ENCODE measurements at places on chromosomes 2 and 18.

DNA sequence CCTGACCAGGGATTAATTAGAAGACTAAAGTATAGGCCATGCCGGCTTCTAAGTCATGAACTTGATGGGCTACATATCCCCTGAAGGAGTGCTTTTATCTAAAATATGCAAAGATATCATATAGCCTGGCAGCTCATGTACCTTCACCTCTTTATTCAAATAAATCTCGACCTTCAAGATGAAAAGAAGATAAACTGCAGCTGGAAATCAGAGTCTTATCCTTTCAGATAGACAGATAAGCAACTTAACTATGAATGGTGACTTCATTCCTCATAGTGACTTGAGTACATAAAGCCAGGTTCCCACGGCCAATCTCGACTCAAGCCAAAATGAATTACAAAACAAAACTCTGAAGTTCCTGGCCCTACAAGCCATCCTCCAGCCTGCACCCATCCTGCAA lies 165.3 kb upstream of the KLHL29 start:
- DNase-seq: no peak

DNA sequence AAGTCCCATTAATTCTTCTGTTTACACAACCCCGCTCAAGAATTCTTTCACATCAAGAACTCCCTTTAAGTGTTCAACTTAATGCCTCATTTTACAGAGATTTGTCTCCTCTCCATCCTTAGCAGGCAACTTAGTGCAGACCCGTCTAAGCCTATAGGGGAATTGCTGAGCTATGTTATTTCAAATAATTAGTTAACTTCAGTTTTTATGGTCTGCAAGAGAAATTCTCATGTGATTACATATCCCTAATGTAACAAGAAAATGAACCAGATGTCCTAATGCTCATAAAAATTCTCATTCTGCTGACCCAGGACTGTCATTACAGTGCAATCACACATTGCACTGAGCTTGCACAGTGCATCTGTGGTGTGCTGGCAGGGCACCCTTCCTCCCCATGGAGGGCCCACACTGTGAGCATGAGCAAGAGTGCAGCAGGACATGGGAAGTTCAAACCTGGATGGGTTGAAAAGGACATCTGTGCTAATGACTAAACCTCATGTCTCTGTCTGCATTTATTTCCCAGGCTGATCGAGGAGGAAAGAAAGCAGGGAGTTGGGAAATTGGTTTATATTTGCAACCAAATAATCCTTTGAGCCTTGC lies 97.1 kb downstream of the COL5A2 start:
- DNase-seq: no peak

DNA sequence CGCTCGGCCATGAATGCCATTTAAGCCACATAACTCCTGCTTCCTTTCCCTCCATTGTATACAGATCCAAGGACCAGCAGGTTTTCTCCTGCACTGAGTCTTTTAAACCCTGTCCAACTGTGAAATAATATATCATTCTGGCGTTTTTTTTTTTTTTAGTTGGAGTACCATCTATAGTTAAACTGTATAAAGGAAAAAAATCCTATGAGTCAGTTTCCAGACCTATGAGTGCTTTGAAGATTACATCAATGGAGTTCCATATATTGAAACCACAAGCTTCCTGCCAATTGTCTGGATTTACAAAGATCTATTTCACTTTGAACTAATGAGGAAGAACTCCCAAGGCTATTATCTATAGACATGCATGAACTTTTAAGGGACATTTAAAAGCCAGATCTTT lies 2.4 kb upstream of the MALT1 start:
- DNase-seq: no peak

- no peak for DNase-seq
These were observed 30.0 kb upstream of the RAB1A start for GRCh38 chr2:65159906-65160305.

- DNase-seq: no peak
These were observed 47.7 kb upstream of the YWHAQ start for GRCh38 chr2:9678544-9678943.

- peak; percentile 83 for DNase-seq
These were observed 31.1 kb downstream of the NAB1 start for GRCh38 chr2:190679813-190680591.

DNA sequence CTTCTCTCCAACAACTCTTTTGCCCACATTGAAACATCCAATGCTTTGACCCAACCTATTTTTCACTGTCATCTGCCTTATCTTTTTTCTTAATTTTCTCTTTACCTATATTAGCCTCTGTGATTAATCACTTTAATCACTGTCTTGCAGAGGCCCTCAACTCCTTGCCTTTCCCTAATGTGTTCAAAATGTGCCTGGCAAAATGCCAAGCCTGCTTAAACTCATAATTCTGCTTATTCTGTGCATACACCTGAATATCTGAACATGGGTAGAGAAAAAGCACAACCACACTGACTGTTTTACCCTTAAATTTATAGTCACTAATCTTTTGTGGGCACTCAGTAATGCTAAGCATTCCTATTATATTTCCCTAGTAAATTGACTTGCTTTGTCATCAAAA lies 63.0 kb upstream of the GALNT13 start:
- DNase-seq: no peak

DNA sequence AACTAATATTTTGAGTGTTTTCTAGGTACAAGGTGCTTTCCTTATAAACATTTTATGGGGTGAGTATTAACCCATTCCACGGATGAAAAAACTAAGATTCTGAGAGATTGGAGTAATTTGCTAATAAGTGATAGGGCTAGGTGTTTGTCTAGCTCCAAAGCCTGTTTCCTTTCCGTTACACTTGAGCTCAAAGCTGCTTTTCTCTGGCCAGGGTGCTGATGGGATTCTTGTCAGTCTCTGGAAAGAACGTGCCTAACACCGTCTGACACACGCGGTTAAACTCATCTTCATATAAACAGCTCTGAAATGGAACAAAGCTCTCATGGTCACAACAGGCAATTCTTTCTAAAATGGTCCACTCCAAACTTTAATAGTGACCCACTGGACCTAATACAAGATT lies 2.0 kb upstream of the ANKRD29 start:
- DNase-seq: no peak

DNA sequence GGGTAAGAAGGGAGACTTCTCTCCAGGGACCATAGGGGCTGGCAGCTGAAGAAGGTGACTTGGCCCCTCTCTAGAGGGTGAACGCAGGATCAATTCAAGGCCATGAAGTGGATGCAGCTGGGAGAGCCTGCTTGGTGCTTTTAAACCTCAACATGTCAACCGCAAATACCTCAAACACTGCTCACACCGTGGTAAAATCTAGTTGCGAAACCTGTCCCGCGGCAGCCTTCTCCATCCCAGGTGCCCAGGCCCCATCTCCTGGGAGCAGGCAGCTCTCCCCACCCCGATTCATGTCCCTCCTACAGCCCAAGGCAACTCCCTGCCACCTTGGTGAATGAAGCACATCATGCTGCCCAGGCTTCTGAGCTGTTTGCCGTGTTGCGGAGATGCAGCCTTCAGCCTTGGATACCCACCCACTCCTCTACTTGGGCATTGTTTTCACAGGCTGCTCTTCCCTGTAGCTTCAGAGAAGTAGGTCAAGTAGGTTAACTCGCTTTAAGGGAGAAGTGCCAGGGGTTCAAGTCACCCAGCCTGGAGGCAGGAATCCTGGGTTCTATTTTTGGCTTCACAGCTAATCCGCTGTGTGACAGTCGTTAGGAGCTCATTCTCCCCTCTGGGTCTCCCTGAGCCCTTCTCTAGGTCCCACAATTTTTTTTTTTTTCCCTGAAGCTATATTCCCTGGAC lies 6.2 kb upstream of the EFR3B start:
- DNase-seq: no peak

GRCh38 chr2:71618327-71619113 lies 165.2 kb downstream of the DYSF start:
- DNase-seq: no peak

DNA sequence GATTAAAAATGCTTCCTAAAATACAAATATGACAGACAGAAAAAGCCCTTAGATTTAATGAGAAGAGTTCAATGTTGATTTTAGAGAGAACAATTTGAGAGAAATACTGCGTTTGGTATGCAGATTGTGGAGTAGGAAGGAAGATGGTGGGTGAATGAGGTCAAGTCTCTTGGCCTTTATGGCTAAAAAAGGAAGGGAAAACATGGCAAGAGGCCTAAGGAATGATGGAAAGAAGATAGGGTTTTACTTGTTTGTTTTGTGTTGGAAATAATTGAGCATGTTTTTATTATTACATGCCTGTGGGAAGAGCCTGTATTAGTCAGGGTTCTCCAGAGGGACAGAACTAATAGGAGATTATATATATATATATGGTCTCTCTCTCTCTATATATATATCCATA lies 318.1 kb downstream of the TRIB2 start:
- DNase-seq: no peak

DNA sequence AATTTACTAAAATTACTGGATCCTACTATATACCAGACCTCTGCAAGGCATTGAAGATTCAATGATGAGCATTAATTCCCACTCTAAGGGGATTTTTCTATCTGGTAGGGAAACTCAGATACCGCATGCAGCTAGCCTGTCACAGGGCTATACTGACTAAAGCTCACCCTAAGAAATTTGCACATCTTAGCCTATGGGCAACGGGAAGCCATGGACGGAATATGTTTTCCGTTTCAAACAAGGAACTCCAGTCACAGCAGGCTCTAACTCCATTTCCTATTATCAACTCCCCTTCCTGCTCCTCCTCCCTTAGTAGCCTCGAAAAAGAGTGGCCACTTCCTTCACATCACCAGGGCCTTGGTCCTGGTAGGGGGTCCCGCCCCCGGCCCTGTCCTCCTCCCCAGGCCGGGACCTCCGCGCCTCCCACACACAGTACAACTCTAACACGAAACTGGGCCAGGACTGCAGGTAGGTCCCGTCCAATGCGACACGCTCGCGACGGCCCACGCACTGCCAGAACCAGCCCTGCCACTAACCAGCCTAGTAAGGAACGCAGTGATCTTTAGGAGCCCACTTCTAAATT lies 659 bp upstream of the COX5B start:
- DNase-seq: no peak

- DNase-seq: no peak
These were observed 161.5 kb downstream of the PTGR3 start for GRCh38 chr18:75047240-75047961.

DNA sequence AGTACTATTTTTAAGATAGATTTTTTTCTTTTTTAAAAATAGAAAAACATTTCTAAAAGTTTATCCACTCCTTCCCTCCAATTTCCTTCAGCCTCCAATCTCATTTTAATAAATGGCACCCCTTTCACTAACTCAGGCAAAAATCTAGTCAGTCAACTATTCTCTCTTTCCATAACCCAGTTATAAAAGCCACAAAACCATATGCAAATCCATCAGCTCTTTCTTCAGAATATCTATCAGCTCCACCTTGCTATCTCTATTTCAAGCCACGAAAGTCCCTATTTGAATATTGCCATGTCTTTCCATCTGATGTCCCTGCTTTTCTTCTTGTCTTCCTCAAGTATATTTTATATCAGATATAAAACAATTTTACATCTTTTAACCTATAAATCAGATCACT lies 397.1 kb downstream of the ERBB4 start:
- DNase-seq: no peak

DNA sequence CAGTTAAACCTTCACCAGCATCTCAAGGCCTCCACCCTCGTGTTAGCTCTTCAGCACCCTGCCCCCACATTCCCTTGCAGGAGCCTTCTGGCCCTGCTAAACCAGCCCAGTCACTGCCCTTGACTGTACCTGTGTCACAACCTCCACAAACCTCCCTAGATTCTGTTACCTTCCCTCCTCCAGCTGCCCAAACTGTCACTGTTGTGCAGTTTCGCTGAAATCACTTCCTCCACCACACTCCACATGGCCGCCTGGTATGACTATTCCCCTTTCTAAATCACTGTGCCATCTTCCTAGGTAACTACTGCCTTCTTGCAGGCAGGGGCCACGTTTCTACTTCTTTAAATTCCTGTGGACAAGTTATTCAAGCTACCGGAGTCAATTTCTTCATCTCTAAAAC lies 160.2 kb downstream of the GALNT14 start:
- DNase-seq: no peak

DNA sequence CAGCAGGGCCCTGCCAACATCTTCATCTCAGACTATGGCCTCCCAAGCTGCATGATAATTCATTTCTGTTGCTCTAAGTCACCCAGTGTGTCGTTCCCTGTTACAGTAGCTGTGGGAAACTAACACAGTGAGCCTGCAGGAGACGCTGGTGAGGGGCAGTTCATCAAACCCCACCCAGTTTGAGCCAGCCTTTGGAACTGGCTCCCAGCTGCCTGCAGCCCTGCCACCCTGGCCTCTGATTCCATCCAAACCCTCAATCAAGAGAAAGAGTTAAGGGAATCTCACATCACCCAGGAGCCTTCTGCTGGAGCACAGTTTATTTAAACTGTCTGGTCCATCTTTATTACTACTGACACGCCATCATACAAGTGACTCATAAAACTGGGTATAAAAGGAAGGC lies 64.9 kb upstream of the ZCCHC2 start:
- DNase-seq: peak; percentile 44

DNA sequence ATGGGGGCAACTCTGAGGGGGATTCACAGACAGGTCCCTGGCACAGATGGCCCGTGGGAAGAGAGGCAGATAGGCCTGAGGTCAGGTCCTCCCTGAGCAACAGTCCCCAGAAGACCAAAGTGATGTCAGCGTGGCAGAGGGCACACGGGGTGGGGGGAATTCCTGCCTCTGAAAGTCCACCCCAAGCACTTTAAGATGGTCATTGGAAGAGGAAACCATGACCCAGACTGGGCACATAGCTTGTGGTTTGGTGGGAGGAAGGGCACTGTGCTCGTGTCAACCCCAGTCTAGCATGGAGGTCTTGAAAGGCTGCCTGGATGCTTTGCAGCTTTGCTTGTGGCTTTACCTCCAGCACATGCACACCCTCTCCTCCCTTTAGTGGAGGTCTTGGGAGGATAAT lies 38.0 kb upstream of the SIX2 start:
- DNase-seq: no peak

DNA sequence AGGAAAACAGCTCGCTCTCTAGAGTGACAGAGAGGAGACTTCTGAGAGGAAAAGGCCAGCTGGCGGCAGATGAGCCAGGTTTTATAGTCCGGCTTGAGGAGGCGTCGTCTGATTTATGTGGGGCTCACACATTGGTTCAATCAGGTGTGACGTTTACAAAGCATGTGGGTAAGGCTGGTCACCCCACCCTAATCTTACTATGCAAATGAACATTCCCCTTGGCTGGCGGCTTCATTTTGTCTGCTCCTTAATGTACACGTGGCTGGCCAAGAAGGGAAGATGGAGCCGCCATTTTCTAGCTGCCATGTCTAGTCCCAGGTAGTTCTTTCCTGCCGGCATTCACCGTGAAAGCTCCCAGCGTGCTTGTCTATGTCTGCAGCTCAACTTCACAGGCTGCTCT lies 299.1 kb upstream of the SPRED2 start:
- no peak for DNase-seq

DNA sequence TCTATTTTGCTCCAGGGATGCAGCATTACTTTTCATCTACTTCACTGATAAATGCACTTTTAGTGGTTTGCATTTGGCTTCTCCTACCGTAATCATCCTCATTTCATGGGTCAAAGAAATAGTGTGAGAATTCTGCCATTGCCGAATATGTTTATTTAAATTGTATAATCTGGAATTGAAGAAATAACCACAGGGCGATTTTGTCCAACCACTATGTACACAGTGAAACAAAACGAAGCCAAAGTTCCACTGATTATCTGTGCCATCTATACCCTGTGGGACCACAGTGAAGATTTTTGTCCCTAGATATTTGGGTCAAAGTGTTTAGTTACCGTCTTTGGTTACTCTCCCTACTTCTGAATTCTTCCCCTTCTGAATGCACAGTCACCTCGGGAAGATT lies 888.6 kb upstream of the NRXN1 start:
- DNase-seq: no peak
